ENCODE measurements at places on chromosomes 6 and 20.

- DNase-seq = no peak
These were observed 12.7 kb downstream of the HECA start for GRCh38 chr6:139147628-139148027.

DNA sequence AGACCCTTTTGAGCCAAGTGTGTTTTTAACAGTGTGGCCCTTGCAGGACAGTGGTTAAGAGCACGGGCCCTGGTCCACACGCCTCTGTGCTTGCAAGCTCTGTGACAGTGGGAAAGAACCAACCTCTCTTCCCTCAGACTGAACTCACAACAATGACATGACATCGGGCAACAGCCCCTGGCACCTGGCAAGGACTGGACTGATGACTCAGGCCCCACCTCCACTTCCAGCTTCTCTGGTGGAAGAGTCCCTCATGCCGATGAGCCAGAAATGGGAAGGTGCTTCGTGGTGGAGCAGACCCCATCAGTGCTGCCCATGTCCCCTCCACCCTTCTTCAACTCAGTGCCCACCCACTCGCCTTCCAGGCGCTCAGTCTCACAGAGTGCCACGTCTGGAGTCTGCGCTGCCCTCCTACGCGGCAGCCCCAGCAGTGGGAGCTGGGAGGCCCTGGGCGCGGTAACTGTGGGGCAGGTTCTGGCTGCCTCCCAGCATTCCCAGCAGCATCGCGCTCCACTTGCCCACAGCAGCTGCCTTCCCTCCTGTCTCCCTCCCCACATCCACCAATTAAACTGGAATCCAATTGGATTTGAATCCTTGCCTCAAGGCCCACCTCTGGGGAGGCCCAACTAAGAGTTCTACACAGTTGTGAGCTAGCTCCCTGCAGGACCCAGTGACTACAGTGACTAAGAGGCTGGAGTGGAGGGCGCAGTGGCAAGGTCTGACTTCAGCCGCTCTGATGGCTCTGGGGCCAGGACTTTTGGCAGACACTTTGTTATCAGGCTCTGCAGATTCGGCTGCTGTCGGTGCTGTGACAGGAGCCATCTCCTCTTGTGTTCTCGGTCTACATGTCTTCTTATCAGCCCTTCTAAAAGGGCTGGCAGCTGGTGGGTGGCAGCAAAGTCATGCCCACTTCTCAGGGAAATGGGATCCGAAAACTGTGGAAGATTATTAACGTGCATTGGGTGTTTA lies 156.8 kb upstream of the MLN start:
- no peak for DNase-seq

DNA sequence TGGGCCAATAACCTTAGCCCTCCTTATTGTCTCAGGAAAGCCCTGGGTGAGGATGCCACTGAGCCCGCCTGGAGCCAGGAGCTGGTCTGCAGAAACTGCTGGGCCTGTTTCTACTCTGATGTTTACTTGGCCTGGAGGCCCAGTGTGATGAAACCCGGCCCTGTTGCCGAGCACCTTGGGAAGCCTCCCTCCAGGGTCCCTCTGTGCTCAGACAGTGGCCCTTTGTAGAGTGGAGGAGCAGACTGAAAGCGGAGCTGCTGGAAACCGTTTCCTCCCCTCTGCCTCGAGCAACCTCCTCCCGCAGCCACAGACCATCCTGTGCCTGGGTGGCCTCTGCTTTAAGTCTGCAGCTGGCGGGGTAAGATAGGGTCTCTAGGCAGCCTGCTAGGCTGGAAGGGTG lies 84.1 kb upstream of the EPB41L1 start:
- DNase-seq = no peak

GRCh38 chr6:36336779-36337241 lies at the start of gene BNIP5:
Gene BNIP5 (minus strand): TSS chr6:36336888. CDS start chr6:36330690, 6,198 bp downstream.
- no peak for DNase-seq

DNA sequence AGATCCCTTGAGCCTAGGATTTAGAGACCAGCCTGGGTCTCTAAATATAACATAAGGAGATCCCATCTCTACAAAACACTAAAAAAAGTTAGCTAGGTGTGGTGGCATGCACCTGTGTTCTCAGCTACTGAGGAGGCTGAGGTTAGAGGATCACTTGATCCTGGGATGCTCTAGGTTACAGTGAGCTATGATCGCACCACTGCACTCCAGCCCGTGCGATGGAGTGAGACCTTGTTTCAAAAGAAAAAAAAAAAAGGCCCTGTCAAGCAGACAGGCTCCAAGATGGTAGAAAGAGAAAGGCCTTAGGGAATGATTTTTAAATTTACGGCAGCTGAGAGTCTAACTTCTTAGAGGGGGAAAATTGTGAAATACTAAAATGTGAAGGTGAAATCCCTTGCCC lies 22.6 kb upstream of the NCOA3 start:
- no peak for DNase-seq

DNA sequence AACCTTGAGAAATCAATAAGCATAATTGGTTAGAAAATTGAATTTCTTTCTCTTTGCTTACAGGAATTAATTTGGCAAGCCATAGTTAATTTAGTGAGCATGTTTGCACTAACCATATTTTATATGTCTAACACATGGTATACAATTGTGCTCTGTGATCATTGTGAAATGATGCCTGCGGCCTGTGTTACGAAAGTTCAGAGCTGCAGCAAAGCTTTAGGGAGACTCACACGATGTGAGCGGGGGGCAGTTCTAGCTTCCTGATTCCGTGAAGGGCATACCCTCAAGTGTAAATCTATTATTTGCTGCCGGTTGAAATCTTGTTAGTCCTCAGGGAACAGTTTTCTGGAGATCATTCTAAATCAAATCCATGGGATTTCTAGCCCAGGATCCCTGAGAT lies 25.5 kb upstream of the ADTRP start:
- DNase-seq = no peak

GRCh38 chr20:2053615-2054014 lies 48.0 kb upstream of the STK35 start:
- no peak for DNase-seq

- DNase-seq = no peak
These were observed 31.8 kb upstream of the AVP start for GRCh38 chr20:3116341-3116740.

GRCh38 chr20:62808211-62808865 lies 3.7 kb downstream of the OGFR start:
- peak; percentile 59 for DNase-seq

DNA sequence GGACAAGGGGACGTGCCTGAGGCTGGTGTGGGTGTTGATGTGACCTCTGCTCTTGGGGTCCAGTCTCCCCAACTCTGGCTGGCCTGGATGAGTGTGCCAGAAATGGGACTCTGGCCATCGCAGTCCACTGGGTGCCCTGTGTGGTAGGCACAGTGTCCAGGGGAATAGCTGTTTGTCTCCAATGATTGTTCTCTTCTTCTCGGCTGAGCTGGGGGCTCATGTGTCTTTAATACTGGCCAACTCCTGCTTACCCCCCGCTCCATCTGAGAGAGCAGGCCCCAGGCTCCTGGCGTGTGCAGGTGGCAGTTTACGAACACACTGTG lies 45.0 kb downstream of the RBM38 start:
- DNase-seq = no peak

DNA sequence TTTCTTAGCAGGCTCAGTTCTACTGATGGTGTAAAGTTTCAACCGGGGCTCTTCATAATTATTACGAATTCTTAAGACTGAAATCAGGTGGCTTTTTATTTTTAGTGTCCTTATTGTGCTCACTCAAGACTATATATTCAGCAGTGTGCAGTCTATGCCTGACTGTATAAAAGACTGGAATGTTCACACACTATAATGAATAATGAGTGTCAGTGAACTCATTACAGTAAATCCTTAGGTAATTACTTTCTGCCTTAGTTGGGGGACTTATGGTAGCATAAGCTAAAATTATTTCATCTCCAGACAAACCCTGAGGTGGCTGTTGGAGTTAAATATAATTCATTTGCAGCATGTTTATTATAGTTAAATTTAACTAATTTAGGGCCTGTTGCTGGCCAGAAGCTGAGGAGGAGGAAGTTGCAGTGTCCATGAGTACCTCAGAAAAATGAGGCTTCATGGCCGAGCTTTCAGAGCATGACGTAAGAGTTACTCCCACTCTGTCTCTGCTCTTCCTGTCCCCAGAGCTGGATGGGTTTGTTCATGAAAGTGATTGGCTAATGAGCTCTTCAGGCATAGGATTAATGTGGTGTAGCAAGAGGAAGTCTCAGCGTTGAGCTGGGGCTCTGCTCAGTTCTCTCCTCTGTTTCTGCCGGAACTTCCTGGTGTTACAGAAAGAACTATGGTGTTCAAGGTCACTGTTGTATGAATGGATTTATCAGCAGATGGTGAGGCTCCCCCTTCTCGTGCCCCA lies 335.7 kb downstream of the NRN1 start:
- DNase-seq = peak; percentile 27

GRCh38 chr6:13432526-13433184 lies 54.7 kb downstream of the GFOD1 start:
- no peak for DNase-seq
